Keratinocyte (primary cell): ENCODE measurements at places on chromosomes 11 and 22. TPM values are rescaled to one million over a fixed set of nuclear protein-coding genes. Genes with fewer than 3 reads are reported as not detected.

DNA sequence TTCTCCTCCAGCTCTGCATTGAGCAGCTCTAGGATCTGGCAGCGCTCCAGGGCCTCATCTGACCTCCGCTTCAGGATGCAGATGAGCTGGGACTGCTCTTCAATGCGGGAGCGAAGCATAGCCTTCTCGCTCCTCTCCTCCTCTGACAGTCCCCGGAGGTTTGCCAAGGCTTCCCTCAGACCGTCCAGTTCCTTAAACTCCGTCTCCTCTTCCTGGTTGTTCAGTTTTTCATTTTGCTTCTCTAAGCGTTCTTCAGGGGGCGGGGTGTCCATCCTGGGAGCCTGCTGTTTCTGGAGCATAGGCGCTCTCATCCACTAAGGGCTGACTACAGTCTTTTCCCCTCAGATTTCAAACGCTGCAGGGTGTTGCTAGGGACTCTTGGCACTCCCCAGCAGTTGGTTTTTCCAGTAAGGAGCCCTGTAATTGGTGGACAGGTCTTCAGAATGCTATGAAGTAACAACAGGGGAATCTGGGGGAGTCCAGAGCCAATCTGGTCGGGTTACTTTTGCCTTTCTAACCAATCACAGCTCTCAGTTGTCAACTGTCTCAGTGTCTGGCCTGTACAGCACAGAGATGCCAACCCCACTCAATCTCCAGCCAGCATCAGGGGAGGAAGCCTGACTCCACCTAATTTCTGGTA is at the start of gene CCDC89:
Gene CCDC89, minus strand, starts transcription at position 376 of the 640 bp plus-strand sequence. Its CDS starts 65 bp downstream, at position 311.
- peak; percentile 32 for DNase-seq

GRCh38 chr11:58940028-58940427 is 740 bp downstream of the GLYATL1 start:
- DNase-seq = no peak

The PGA5 gene
- not detected in 3 replicates for polyA plus RNA-seq

DNA sequence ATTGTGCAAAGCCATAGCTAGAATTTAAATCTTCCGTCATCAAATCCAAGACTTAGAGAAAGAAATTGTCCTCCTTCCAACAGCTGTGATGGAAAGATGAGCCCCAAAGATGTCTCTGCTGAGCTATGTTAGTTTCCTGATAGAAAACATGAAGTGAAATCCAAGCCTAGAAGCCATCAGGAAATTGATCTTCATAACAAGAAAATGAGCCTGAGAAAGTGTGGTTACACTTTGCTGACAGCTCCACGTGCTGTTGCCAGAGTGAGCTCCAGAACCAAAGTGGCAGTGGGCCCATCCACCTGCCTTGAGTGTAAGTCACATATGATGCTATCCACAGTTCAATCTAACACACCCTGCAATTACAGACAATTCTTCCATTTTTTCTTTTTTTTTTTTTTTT is 58.0 kb upstream of the UBASH3B start:
- no peak for DNase-seq

The INCENP gene
- 8.0 to 19.6 TPM (median 12.7 TPM) in 3 replicates for polyA plus RNA-seq

DNA sequence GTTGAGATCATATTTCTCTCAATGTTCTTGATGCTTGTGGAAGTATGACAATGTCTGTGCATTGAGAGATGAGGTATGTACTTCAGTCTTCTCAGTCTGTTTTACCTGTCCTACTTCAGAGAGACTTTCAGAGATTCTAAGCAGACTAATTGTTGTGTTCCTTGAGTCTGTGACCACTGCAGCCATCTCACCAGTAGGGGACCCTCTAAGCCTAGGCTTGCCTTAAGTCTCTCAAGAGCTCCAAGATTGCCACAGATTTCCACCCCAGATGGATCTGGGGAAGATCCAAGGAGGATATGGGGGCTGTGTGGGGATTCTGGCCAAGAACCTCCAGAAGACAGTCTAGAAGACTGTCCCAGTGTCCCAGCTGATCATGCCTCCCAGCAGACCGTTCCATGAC is 179.9 kb upstream of the PLET1 start:
- no peak for DNase-seq

The SLC22A25 gene
- polyA plus RNA-seq = not detected in 3 replicates

The MAJIN gene
- 0.09 TPM in 1 of 3 replicates, not detected in the others for polyA plus RNA-seq

DNA sequence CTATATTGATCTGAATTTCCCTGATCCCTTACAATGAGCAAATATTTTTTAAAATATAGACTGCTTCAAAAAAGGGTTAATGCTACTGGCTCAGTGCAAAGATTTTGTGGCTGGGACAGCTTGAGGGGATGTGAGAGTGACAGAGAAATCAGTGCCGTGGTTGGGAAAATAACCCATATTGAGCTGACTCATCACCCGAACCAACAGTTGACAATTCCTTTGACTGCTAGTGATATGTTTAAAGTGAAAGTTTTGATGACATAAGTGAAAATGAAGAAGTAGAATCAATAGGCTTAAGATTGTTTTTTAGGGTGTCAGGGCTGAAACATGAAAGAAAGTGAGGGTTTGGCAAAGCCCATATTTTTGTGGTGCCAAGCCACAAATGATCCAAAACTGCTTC is 257.1 kb upstream of the TENM4 start:
- no peak for DNase-seq

DNA sequence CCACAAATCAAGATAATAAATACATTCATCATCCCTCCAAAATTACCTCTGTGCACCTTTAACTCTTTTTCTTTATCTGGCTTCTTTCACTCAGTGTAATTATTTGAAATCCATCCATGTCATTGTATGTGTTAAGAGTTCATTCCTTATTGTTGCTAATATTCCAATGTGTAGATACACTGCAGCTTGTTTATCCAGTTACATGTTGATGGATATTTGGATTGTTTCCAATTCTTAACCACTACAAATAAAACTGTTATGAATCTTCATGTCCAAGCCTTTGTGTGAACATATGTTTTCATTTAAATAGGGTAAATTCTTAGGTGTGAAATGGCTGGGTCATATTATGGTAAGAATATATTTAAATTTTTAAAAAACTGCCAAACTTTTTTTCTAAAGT is 323.3 kb upstream of the NCAM1 start:
- DNase-seq = no peak

DNA sequence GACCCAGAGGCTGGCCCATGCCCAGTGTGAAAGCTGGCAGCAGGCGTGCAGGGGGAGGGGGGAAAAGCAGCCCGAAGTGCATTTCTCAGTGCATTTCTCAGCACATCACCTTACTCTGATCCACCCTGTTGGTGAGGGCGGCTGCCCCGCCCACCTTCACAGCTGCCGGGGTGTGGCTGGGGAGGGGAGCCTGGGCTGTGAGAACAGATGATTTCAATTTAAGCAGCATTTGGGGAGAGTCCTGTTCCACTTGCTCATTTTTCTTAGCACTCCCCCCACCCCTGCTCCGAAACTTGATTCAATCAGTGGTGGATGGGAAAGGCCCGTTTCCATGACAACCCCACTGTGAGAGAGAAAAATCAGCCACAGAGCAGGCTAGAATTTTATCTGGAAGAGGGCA is 84.8 kb downstream of the SNX19 start:
- no peak for DNase-seq

- no peak for DNase-seq
Observed at GRCh38 chr11:65786786-65787636, at the start of gene OVOL1. Gene OVOL1, plus strand, starts transcription at chr11:65787063. Its CDS starts 311 bp downstream, at chr11:65787374.

The MS4A4A gene
- not detected in 3 replicates for polyA plus RNA-seq
